ENCODE measurements at places on chromosomes 5 and 9. TPM values are rescaled to one million over a fixed set of nuclear protein-coding genes. Genes with fewer than 3 reads are reported as not detected.

GRCh38 chr9:68495247-68495646, 45.4 kb downstream of the TMEM252 start:
- DNase-seq = no peak

- no peak for DNase-seq
Measured at GRCh38 chr9:27117489-27118135, 8.6 kb downstream of the TEK start.

DNA sequence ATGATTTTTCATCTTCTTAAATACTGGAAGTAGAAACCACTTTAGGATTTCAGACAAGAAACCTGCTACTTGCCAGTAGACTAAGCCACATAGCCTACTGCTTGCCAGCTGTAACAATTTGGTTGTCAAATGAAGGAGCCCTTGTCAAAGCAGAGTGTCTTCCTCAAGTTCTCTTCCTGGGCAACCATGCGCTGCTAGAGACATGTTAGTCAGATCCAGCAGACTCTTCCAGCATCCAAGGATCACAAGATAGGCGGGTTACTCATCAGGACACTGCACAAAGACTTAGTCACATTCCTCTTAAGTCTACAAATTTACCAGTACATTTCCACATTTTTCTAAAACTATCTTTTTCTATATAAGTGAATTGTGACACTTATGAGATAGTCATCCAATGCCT, 24.4 kb downstream of the SKIC3 start:
- DNase-seq = no peak

GRCh38 chr5:3694819-3695218, 99.2 kb downstream of the IRX1 start:
- DNase-seq = no peak

- DNase-seq = no peak
Measured at GRCh38 chr5:35598707-35599370, 18.8 kb upstream of the SPEF2 start.

GRCh38 chr9:33220681-33221567, 19.0 kb upstream of the SPINK4 start:
- no peak for DNase-seq

DNA sequence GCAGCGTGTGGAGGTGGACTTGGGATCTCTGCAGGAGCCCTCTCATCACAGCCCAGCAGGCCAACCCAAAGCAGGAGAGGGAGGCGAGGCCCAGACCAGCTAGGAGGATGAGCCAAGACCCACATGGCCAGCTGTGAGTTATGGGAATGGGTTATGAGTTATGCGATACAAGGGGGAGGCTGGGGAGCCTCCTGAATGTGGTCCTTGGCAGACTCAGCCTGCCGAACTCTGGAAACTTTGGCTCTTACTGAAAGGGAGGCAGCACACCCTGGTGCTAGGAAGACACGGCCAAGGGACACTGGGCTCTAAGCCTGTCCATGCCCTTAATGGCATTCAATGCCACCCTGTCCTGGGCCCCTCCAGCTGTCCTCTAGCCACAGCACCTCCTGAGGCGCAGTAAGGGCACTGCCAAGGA, 7.7 kb upstream of the VAV2 start:
- DNase-seq = no peak

- DNase-seq = no peak
Measured at GRCh38 chr9:137470785-137471184, 11.7 kb upstream of the NSMF start.

DNA sequence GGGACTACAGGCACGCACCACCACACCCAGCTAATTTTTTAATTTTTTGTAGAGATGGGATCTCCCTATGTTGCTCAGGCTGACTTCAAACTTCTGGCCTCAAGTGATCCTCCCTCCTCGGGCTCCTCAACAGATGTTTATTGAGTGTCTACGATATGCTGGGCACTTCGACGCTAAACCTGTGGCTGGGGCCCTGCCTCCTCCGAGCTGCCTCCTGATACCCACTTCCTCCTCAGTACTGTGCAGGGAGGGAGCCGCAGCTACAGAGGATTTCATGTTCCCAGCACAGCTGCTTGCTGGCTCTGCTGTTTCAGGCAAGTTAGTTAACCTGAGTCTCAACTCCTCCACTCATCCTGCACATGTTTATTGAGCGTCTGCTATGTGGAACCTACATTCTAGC, 9.6 kb downstream of the AIF1L start:
- DNase-seq = no peak

DNA sequence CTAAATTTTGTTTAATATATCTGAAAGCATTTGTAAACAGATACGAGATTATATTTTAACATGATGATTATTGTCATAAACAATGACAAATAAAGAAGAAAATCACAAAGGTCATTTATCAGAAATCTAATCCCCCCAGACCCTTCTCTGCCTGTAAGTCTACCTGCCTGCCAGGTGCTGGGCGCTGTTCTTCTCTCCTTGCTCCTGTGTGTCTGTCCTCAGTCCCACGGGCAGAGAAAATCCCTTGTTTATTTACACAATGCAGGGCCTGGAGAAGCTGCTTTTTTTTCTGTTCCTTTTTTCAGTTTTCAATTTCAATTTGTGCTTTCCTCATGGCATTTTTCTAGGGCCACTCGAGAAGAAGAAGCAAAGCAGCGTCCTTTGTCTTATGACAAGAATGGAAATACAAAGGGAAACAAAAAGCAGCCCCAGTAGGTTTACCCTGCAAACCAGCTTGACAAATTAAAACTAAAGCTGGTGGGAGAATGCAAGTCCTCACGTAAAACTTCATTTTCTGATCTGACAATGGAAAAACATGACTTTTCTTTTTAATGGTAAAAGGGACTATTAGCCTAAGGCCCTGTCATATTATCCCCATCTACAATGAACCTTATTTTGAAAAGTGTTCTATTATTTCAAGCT, 282.4 kb upstream of the KLF9 start:
- DNase-seq = no peak

GRCh38 chr5:180807654-180808414, 5.2 kb upstream of the MGAT1 start:
- DNase-seq = peak; percentile 14

LRRC19 gene
- not detected for total RNA-seq

- no peak for DNase-seq
Measured at GRCh38 chr9:36268007-36268427, 9.8 kb upstream of the GNE start.

GRCh38 chr5:61933787-61934626, 372.0 kb upstream of the KIF2A start:
- peak; percentile 47 for DNase-seq

DNA sequence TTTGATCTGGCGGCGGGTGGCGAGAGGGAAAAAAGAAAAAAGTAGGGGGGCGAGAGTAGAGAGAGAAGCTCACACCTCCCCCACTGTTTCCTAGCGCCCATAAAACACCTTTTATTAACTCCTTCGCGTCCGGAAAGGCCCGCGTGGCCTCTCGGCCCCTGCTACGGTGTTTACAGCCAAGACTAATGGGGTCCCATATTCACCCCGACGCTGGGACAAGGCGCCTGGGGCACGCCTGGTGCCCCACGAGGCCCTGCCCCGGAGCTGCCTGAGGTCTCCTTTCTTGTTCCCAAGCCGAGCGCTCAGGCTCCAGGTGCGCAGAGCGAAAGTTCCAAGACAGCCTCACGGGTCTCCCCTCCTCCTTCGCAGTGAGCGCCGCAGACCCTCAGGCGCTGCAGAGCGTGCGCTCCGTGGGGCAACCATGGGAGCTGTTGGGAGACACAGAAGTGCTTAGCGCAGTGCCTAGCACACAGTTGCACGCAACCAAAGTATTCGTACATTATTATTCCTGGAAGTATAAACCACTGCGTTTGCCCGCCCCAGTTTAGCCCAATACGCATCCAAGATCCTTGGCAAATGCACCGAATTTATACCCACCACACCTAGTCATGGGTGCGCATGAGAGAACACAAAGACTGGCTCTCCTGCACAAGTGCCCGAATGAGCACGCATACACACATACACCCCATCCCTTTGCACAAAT, 4.3 kb downstream of the HAND1 start:
- DNase-seq = no peak

GRCh38 chr5:14209836-14210235, 66.7 kb downstream of the TRIO start:
- no peak for DNase-seq

DNA sequence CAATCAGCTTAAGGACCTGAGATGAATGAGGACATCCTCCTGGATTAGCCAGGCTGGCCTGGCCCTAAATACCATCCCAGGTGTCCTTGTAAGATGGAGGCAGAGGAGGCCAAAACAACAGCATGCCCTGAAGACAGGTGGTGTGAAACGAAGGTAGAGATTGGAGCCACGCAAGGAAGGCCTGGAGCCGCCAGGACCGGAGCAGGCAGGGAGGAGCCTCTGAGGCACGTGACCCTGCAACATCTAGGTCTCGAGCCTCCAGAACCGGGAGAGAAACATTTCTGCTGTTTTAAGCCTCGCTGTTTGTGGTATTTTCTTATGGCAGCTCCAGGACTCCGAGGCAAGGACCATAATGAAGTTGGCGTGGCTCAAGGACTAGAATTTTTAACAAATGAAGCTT, 9.7 kb upstream of the COL5A1 start:
- no peak for DNase-seq

DNA sequence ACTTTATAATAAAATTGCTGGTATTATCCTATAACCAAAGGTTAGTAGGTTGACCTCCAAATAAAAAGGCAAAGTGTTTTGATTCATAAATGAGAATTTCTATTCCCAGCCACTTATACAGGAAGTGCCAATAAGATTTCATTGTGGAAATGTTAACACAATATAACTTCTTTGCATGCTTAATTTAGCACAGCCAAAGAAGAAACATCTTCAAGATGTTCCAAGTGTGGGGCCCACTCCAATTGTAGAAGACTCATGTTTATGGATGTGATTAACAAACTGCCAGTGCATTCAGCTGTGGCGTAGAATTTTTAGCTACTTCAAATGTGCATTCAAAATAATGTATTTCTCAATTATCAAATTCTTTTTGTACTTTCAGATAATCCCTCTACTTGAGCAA, 402.3 kb downstream of the DEPDC1B start:
- DNase-seq = no peak

DNA sequence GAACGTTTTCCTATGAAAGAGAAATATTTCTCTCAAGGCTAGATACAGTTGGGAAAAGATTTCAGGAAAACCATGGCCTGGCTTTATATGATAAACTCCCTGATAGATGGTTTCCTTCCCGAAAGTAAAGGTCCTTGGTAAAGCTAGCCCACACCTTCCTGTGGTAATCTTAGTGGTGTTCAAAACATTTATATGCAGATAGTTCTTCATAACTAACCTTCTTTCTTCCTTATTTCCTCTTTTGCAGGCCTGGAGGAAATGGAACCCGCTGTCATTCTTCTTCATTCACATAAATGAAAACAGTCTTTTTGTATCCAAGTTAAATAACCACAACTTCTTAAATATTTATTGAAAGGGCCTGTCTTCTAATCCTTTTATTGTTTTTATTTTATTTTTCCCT, 474.0 kb upstream of the ACTBL2 start:
- no peak for DNase-seq

DNA sequence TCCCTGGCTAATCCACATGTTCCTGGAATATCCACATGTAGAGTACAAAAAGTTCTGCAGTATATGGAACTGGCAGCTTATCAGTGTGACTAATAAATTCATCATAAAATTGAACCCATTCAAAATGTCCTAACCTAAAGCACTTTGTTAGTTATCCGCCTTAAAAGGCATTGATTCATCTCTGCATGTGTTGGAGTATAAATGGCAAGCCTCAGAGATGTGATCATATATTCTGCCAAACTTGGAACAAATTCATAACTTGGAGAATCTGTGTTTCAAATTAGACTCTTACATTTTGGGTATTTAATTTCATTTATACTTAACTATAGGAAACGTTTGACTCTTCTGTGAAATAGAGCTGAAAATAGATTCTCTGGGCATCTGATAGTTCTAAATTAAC, 25.2 kb upstream of the NREP start:
- no peak for DNase-seq

CCDC192 gene
- total RNA-seq = 1.2 TPM

Data from ureter (tissue), 1 donor.